HCEC 1CT (cell line): ENCODE measurements at places on chromosomes 5 and 9.

- no peak for DNase-seq
Measured at GRCh38 chr9:69190863-69191181, 16.7 kb downstream of the TJP2 start.

GRCh38 chr9:109439378-109440116 is 58.6 kb downstream of the PTPN3 start:
- no peak for DNase-seq

DNA sequence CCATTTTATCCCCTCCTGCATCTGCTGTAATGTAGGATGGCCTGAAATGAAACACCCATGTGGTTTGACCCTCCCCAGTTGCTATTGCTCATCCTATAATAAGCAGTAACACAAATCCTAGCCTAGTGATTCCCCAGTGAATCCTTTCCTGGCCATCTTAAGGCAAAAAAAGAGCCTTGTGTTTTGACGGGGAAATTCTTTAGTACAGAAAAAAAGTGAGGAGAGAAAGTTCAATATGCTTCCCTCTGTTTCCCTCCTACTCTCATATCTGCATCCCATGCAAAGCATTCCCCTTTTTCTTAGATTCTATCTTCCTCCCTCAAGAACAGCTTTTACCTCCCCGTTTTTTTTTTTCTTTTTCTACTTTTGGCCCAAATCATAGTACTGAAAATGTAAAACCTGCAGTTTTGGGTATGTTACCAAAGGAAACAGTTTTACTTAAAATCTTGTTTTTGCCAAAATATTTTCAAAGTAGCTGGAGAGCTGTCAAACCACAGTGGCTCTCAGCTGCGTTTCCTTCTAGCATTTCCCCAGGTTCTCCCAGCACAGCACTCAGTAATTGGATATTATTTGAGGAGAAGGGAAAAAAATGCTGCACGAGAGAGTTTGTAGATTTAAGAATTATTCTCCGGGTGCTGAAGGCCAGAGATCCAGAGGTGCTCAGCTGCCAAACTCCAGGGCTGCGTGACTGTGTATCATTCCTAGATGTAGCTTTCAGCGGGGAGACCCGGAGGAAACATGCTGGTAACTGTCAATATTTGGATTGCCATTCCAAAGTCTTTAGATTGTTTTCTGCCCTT is 321.4 kb downstream of the NPR3 start:
- DNase-seq: no peak

DNA sequence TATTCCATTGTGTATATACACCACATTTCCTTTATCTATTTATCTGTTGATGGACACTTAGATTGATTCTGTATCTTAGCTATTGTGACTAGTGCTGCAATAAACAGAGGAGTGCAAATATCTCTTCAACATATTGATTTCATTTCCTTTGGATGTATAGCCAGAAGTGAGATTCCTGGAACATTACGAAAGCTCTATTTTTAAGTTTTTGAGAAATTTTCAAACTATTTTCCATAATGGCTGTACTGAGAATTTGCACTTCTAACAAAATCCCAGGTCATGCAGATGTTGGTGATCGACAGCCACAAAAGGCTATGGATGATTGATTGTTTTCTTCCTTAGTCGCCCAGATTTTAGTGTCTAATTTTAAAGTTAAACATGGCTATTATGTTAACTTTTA is 132.7 kb upstream of the MTAP start:
- no peak for DNase-seq

DNA sequence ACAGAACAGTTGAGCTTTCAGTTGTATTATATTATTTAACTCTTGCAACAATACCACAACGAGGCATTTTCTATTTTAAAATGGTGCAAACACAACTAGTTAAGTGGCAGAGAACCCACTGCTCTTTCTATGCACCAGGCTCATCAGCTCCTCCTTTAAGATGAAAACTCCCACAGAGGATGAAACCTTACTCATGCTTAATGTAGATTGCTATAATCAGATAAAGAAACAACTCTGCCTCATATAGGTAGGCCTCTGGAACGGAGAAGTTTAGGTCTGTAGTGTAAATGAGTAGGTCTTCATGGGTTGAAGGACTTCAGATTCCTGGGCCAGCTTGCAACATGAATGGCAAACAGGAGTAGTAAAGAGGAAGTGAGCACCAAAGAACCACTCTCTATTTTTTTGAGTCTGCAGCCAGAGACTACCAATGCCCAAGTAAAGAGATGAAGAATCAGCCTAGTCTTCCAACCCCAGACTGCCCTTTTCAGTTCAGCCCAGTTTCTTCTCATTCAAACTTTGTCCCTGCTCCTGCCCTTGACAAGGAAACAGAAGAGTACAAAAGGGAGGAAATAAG is 33.9 kb downstream of the HACD4 start:
- DNase-seq: no peak
